ENCODE measurements at places on chromosomes 3 and 15. TPM values are rescaled to one million over a fixed set of nuclear protein-coding genes. Genes with fewer than 3 reads are reported as not detected.

The ADCY5 gene
- total RNA-seq = not detected

The LRRC2 gene
- total RNA-seq = not detected

The INSYN1 gene
- not detected for total RNA-seq

The PLA2G4D gene
- not detected for total RNA-seq

The NPAP1 gene
- not detected for total RNA-seq

The TMEM42 gene
- 11.8 TPM for total RNA-seq

The TRH gene
- not detected for total RNA-seq

The TEX9 gene
- 0.85 TPM for total RNA-seq

The ITPR1 gene
- total RNA-seq = 93.9 TPM

The ARGFX gene
- total RNA-seq = not detected

The GMNC gene
- total RNA-seq = not detected

The LYZL4 gene
- not detected for total RNA-seq

The WDR93 gene
- total RNA-seq = not detected

The ROBO2 gene
- not detected for total RNA-seq

The IQCH gene
- 1.2 TPM for total RNA-seq

The ESYT3 gene
- total RNA-seq = 0.16 TPM

The SLC6A20 gene
- not detected for total RNA-seq

The PPM1L gene
- total RNA-seq = 2.7 TPM

The IL17RE gene
- 1.7 TPM for total RNA-seq

The COL8A1 gene
- not detected for total RNA-seq

The MEX3B gene
- 0.69 TPM for total RNA-seq

The DUOXA2 gene
- total RNA-seq = not detected

The RBP2 gene
- not detected for total RNA-seq

The KLHL40 gene
- not detected for total RNA-seq

The FGD5 gene
- total RNA-seq = not detected

The PTPRG gene
- not detected for total RNA-seq

The GRIP2 gene
- total RNA-seq = not detected

The TF gene
- 0.34 TPM for total RNA-seq

The BFSP2 gene
- total RNA-seq = 1.1 TPM

The GP9 gene
- total RNA-seq = not detected

The VGLL3 gene
- not detected for total RNA-seq

The SUCLG2 gene
- total RNA-seq = 61.3 TPM

The ANKRD63 gene
- not detected for total RNA-seq

The ALDH1A2 gene
- 1.4 TPM for total RNA-seq

The GOLGA8M gene
- 0.99 TPM for total RNA-seq

The CCDC71 gene
- 18.1 TPM for total RNA-seq

The RGMA gene
- total RNA-seq = not detected

The IL5RA gene
- total RNA-seq = not detected
